ENCODE measurements at places on chromosomes 1 and 21.

GRCh38 chr1:67619080-67619479 lies 65.9 kb upstream of the GADD45A start:
- no peak for DNase-seq

- DNase-seq: no peak
Observed at GRCh38 chr1:178961331-178961730, 64.4 kb upstream of the FAM20B start.

DNA sequence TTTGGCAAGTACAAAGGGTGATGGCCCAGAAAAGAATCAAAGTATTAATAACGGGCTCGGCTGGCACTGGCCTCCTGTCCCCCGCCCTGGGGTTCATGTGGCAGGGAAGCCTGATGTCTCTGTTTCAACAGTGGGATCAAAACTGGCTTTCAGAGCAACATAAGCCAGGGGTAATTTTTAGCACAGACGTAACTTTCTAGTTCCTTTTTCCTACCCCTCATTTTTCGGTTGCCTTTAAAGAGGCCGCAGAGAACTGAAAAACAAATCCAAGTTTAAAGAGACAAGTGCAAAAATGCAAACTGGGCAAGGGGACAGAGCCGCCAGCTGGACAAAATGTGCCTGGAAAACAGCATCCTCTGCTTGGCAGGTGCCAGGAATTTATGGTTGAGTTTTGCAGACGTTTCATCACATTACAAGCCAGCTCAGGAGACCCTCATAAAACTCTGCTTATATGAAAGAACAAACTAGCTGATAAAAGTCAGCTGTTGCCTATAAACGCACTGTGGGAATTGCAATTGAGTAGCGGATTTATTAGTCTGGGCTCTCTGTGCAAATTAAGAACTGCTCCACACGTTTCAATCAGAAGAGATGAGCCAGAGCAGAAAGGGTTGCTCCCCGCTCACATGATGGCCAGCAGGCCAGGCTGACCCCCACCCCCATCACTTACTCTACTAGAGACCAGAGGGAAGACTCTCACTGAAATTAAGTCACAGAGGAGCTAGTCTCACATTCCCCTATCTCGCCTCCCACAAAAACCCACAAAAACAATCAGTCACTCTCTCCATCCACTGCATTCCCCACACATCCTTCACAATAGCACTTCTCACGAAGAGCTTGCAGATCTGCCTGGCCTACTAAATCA lies 15.8 kb upstream of the CDCA8 start:
- no peak for DNase-seq

DNA sequence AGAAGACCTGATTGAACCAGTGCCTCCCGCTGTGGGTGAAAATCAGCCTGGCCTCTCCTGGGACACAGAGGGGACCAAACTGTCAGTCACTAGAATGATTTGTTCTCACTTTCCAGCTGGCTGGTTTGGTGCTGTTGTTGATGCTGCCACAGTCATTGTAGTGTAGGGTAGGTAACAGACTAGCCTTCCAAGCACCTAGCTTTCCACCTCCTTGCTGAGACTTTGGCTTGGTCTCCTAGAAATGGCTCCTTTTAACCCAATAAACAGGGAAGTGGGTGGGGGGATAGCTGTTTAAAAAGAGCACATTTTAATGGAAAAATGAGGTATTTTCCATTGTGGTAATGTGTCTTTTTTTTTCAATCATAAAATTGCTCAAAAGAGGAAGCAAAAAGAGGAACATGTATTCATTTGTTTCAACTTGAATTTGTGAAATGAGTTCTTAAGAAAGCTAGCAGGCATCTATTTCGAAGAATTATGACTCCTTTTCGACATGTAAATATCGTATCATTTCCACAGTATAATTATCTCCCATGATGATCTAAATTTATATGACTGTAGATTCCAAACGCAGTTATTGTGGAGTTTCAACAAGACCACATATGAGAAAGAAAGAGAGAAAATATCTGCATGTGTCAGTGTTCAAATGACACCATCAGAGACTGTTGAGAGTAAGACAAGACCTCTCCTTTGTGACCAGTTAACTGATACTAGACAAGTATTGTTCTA lies 190.1 kb downstream of the HLX start:
- DNase-seq: no peak

- DNase-seq: no peak
Observed at GRCh38 chr1:16296643-16297042, 55.6 kb downstream of the FBXO42 start.

DNA sequence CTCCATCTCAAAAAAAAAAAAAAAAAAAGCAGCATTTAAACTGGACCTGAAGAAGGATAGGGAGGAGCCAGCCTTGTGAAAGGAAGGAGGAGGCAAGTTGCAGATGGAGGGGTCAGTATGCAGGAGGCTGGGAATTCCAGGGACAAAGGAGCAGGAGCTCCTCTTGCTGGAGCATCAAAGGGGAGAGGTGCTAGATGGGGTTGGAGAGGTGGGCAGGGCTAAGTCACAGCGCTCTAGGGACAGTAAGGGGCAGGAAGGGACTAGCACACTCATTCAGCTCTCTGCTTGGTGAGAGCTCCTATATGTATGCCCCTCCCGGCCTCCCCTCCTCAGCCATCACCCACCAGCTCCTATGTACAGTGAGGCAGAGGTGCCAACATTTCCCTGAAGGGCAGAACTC lies 26.8 kb downstream of the MAP7D1 start:
- DNase-seq: no peak

DNA sequence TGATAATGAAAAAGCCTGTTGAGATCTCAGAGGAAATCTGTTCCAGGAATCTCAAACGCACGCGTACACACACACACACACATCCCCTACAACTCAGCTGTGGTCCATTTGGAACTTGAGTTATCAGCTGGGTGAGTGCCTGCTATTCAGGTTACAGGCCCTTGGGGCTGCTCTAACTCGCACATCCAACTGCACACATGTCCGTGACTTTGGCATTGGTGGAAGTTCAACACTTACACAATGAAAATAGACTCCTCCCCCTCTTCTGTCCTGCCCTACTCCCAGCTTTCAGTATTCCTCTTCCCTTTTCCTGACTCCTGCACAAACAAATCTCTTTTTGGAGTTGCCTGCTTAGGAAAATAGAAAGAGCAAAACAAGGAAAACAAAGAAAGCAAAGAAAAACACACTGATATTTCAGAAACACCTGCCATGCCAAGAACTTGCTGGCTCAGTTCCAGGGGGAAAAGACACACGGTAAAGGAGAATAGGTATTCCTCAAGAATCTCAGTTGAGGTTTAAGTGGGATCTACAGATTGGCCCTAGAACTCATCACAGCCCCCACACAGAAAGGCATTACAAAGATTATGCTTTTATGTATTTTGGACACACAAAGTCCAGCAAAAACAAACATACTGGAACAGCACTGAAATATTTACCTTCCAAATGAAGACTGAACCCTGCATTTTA lies 140.9 kb downstream of the TGFBR3 start:
- no peak for DNase-seq

DNA sequence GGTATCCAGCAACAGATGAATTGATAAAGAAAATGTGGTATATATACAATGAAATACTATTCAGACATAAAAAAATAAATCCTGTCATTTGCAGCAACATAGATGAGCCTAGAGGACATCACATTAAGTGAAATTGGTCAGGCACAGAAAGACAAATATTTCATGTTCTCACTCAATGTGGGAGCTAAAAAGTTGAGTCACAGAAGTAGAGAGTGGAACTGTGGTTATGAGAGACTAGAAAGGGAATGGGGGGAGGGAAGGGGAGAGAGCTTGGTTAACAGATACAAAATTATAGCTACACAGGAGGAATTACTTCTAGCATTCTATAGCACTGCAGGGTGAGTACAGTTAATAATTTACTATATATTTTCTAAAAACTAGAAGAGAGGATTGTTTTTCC lies 37.1 kb upstream of the SERPINC1 start:
- no peak for DNase-seq

DNA sequence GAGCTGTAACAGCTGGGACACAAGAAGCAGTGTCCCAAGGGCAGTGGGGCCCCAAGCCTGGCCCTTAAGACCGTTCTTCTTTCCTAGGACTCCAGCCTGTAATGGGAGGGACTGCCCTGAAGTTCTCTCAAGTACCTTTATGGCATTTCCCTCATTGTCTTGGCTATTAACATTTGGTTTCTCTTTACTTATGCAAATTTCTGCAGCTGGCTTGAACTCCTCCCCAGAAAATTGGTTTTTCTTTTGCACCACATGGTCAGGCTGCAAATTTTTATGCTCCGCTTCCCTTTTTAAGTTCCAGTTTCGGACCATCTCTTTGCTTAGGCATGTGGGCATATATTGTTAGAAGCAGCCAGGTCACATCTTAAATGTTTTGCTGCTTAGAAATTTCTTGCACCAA lies 3.1 kb upstream of the MROH9 start:
- no peak for DNase-seq

DNA sequence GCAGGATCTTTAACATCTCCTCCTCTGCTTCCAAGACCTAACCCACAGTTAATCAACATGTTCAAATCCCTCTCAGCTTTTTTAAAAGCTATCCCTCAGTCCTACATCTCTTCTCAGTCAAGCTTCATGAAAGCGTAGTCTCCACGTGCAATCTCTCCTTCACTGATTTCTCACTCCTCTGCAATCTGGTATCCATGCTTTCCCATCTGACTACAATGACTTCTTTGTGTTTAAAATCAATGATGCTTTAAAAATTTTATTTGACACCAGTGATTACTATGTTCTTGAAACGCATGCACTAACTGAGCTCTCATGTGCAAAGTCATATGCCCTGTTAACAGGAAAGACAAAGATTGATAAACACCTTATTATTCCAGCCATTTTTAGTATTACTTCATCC lies 67.5 kb upstream of the BEND5 start:
- DNase-seq: no peak
